ENCODE measurements at places on chromosomes 4 and X.

DNA sequence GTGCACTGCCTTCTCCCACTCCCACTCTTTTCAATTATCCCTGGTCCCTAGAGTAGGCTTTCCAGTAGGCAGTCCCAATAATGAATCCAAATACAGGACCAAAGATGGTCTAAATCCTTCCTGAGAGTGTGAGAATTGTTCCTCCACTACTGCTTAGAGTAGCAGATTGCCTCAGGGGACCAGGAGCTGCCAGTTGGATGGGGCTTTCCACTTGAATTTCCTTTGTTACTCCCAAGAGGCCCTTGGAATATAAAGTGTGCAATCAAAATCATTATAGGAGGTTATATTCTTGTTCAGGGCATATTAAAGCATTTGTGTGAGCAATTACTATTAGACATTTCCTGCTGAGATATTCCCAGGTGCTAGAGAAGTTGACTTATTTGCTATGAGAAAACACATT, 156.6 kb upstream of the TLL1 start:
- no peak overlapping the region for H3K4me3 ChIP-seq
- H3K27ac ChIP-seq: no peak overlapping the region
- H3K36me3 ChIP-seq: no peaks in the 10 kb centered on the region
- H3K4me1 ChIP-seq: no peaks in the 10 kb centered on the region
- no peak for DNase-seq
- no peaks in the 10 kb centered on the region for H3K27me3 ChIP-seq

DNA sequence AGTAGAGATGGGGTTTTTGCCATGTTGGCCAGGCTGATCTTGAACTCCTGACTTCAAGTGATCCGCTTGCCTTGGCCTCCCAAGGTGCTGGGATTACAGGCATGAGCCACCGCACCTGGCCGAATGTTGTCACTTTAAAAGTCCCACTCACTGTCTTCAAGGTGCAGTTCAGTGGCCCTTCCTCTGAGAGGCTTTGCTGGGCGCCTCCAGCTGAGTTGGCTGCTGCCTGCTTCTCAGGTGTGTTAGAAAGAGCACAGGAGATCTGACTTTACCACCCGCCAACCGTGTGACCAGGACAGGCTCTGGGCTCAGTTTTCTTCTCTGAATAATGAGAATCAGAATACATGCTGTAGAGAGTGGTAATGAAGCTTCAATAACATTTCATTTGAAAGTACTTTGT, 207.4 kb downstream of the CEP135 start:
- no peak for DNase-seq
- H3K36me3 ChIP-seq: no peaks in the 10 kb centered on the region
- H3K27ac ChIP-seq: no peak overlapping the region
- H3K27me3 ChIP-seq: no peaks in the 10 kb centered on the region
- H3K4me3 ChIP-seq: no peak overlapping the region
- H3K4me1 ChIP-seq: no peaks in the 10 kb centered on the region

DNA sequence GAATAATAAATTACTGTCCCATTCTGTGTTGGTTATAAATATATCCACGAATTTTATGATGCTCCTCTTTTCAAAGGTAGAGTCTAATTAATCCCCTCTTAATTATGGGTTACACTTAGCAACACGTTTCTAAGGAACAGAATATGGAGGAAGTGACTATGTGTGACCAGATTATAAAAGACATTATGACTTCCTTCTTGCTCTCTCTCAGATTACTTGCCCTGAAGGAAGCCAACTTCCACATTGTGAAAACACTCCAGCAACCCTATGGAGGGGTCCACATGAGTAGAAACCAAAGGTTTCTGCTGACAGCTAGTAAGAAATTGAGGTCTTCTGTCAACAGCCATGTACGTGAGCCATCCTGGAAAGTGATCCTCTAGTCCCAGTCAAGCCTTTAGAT, 59.3 kb downstream of the WDFY3 start:
- no peaks in the 10 kb centered on the region for H3K4me1 ChIP-seq
- no peak overlapping the region for H3K27ac ChIP-seq
- H3K4me3 ChIP-seq: no peak overlapping the region
- no peak for DNase-seq
- H3K27me3 ChIP-seq: no peaks in the 10 kb centered on the region

DNA sequence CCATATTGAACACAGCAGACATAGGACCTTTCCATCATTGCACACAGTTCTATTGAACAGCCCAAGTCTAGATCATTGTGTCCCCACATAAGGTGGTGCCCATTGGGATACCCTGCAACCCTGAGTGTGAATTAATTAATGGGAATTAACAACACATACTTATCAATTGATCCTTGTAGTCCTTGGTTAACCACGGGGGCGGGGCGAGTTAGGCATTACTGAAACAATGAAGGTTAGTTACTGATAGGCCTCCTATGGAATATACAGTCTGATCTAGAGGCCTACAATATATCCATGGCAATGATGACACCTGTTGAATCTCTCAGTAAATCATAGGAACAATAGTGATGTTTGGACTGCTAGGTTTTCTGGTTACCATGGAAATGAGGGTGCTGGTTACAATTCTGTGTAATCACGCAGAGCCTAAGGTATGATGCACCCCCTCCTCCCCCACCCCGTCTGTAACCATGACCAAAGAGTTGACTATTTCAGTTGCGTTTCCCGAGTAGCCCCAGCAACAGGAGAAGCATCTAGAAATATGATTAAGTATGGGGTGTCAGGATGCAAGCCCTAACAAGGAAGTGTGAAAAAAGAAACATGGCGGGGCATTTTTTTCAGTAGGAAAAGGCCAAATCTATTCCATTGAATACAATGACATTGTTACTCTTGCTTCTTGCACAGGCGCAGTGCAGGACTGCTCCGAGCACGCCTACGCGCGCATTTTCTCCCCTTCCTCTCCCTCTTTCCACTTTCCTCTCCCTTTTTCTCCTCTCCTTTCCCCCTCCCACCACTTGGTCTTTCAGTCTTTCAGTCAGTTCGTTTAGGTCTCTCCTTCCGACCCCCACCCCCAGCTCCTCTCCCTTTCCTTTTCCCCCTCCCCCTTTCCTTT, 677 bp upstream of the NONO start:
- peak overlapping the region; percentile 91 for H3K27ac ChIP-seq
- peaks cover 4% of the 10 kb centered on the region for H3K4me1 ChIP-seq
- peak overlapping the region; percentile 24 for H3K4me3 ChIP-seq
- H3K27me3 ChIP-seq: no peaks in the 10 kb centered on the region
- H3K36me3 ChIP-seq: no peaks in the 10 kb centered on the region
- no peak for DNase-seq

Measured in GM12878 (cell line).